Activated CD4-positive, CD25-positive, alpha-beta regulatory T cell (primary cell): ENCODE measurements at places on chromosomes 7 and 10.

DNA sequence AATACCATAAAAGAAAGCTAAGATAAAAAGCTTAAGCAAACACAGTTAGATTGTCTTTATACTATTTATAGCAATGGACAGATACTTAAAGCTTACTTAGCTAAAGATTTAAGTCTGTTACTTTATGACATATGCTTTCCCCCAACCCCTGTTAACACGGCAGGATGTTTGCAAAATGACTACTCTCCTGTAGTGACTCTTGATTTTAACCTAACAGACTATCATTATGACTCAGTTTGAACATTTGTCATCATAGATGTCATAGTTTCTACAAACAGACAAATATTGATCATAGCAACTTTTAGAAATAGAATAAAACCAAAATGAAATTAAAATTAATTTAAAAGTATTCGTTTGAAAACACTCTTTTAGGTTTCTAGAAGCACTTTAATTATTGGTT is 7.8 kb upstream of the COMMD3 start:
- no peak for DNase-seq

DNA sequence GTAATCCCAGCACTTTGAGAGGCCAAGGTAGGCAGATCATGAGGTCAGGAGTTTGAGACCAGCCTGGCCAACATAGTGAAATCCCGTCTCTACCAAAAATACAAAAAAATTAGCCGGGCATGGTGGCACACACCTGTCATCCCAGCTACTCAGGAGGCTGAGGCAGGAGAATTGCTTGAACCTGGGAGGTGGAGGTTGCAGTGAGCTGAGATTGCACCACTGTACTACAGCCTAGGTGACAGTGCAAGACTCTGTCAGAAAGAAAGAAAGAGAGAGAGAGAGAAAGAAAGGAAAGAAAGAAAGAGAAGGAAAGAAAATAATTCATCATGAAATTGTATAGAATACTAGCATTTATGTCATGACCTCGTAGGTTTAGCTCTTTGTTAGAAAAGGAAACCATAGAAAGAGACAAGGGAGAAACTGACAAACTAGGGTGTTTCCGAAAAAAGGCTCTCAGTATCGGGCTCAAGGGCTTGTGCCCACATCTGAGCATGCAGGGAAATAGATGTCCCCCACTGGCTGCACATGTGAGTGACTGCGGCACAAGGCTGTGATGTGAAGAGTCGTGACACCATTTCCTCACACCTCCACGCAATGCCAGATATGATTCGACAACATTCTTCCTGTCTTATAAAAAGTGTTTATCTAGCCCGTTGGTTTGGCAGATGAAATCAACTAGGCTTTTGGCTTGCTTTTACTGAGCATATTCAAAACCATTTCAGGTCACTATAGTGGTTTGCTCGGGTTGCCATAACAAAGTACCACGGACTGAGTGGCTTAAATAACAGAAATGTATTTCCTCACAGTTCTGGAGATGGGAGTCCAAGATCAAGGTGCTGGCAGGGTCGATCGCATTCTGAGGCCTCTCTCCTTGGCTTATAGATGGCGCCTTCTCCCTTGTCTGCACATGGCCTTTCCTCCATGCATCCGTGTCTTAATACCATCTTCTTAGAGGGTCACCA is 2.0 kb downstream of the SRGN start:
- no peak for DNase-seq

- no peak for DNase-seq
Measured at GRCh38 chr10:9950070-9950469, 1067.6 kb upstream of the CELF2 start.

DNA sequence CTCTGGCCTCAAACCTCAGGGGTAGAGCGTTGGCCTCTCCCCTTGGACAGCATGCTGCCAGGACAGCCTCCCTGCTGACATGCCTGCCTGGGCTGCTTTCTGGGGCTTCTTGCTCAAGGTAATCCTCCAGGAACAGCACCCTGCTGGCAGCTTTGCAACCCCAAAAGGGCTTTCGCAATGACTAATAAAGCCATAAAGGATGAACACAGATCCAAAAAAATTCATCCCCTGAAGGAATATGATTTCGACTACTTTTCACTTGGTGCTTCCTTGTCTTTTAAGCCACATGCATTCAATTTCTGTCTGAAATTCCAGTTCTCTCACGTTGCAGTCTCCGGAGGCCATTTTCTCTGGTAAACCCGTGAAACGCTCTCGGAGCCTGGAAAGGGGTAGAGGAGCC is 15.1 kb upstream of the SH3PXD2A start:
- DNase-seq: no peak

- no peak for DNase-seq
Measured at GRCh38 chr10:82653244-82654155, 778.5 kb downstream of the NRG3 start.

GRCh38 chr10:114607358-114607998 is 50.6 kb downstream of the ABLIM1 start:
- DNase-seq: no peak

- no peak for DNase-seq
Measured at GRCh38 chr10:89302625-89303024, 779 bp downstream of the IFIT2 start.

DNA sequence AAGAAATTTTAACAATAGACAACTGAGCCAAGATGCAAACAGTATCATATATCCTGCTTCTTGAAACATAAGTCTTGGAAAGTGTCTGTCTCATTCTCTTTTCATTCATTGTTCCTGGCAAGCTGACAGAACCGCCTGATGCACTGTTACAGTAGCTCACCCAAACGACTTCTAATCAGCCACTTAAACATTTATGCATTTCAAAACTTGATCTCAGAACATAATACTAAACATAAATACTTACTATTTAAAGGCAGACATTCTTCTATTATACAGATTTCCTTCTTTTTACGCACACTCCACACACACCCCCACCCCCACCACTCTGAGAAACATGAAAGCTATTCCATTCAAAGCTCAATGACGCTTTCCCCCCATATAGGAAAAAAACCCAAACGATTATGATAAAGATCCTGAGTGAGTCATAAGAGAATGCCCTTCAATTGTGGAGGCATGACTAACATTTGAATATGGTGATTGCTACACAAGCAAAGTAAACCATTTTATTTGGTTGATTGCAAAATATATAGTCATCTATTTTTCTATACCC is 30.5 kb downstream of the SHTN1 start:
- no peak for DNase-seq
